ENCODE measurements at places on chromosomes 4 and X.

DNA sequence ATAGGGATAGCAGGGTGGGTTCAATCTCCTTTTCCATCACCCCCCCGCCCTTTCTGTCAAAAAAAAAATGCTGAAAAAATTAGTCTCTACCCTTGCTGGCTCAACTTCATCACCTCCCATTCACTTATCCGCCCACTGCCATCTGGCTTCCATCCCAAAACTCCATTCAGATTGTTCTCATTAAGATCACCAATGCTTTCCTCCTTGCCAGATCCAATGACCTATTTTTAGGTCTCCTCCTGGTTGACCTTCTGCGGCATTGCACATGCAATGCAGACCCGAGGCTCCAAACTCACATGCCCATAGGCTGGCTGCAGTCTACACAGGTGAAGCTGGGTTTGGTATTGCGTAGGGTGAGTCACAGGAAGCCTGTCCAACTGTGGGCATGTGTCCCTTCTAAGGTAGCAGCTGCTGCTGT lies 21.1 kb upstream of the STIM2 start:
- no peak for DNase-seq

DNA sequence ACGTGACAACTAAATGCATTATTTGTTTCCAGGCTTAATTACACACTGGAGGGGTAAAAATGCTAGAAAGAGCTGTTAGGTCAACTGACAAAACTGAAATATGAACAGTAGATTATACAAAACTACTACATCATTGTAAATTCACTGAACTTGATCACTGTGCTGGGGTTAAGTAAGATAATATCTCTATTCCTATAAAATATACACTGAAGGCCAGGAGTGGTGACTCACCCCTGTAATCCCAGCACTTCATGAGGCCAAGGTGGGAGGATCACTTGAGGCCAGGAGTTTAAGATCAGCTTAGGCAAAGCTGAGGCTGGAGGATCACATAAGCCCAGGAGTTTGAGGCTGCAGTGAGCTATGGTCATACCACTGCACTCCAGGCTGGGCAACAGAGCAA lies 31.8 kb upstream of the NKX6-1 start:
- DNase-seq = no peak

GRCh38 chr4:185110375-185110823 lies 32.7 kb upstream of the SLC25A4 start:
- no peak for DNase-seq

- DNase-seq = no peak
Measured at GRCh38 chrX:39889704-39890103, 208.1 kb downstream of the BCOR start.

GRCh38 chr4:87044511-87045233 lies 109.9 kb downstream of the AFF1 start:
- no peak for DNase-seq

GRCh38 chrX:31219174-31219573 lies 147.3 kb upstream of the FTHL17 start:
- no peak for DNase-seq

- no peak for DNase-seq
Measured at GRCh38 chrX:36462142-36462541, 542.6 kb downstream of the CFAP47 start.

- no peak for DNase-seq
Measured at GRCh38 chrX:10017872-10018271, 50.7 kb downstream of the CLDN34 start.

DNA sequence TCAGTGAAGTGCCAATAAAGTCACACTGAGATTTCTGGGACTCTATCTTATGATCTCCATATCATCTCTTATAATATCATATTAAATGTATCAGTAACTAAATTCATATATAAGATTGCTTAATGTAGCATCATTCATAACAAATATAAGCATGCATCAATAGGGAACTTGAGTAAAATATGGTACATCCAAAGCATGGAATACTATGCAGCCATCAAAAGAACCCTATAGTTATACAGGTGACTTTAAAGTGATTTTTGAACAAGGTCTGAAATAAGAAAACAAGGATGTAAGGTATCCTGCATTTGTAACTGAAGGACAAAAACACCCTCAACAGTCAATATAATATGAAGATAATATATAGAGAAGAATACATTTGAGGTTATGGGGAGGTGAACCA lies 47.3 kb downstream of the HUWE1 start:
- no peak for DNase-seq

- peak; percentile 52 for DNase-seq
Measured at GRCh38 chrX:12949927-12950656, 24.8 kb upstream of the TMSB4X start.

- DNase-seq = no peak
Measured at GRCh38 chr4:176464748-176465147, 145.0 kb downstream of the SPCS3 start.

GRCh38 chr4:98599617-98600205 lies 58.7 kb downstream of the TSPAN5 start:
- DNase-seq = no peak

DNA sequence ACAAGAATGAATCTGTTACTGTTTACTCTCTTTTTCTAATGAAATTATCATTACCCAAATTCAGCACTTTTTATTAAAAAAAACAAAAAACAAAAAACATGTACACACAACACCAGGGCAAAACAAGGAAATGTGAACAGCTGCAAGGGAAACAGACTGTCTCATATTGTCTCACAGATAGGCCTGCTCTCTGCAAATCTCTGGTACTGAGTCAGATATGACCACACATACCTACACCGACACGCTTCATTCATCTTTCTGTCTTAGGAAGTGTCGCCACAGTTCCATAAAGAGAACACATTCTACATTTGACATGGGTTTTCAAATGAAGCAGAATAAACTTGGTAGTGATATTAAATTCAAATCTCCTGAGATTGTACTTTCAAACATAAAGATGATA lies 92.2 kb upstream of the GPR34 start:
- DNase-seq = no peak

GRCh38 chrX:71103110-71103983 lies 3.2 kb downstream of the CXorf65 start:
- peak; percentile 1 for DNase-seq

DNA sequence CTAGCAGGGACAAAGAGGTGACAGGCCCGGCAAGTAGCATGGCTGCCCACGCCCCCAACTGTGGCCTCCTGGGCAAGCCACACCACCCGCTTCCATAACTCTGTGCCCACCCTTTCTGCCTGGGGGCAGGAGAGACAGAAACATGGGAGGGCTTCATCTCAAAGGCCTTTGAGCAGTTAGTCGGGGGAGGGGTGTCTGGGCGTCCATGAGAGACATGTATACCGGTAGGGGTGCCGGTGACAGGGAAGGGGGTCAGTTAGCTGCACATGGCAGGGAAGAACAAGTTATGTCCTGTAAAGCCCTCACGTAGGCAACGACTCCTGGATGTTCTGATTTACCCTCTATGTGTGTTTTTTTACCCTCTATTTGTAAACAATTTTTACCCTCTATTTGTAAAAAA lies 9.3 kb downstream of the PDZD4 start:
- no peak for DNase-seq

GRCh38 chr4:6287017-6287788 lies 17.6 kb downstream of the WFS1 start:
- DNase-seq = no peak

DNA sequence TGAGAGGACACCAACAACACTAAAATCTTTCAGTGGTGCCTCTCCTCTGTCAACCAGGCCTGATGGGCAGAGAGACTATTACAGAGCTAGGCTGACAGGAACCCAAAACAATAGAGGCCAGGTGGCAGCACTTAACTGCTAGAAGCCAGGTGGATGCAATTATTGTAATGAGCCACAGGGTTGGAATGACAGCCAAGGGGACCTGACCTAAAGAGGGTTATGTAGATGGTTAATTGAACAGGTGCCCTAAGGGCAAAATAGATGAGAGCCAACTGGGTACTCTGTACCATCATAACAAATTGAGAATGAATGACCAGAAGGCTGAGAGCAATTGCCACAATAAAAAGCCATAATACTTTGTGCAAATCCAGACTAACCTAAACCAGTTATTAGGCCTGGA lies 24.7 kb upstream of the FRAS1 start:
- no peak for DNase-seq

DNA sequence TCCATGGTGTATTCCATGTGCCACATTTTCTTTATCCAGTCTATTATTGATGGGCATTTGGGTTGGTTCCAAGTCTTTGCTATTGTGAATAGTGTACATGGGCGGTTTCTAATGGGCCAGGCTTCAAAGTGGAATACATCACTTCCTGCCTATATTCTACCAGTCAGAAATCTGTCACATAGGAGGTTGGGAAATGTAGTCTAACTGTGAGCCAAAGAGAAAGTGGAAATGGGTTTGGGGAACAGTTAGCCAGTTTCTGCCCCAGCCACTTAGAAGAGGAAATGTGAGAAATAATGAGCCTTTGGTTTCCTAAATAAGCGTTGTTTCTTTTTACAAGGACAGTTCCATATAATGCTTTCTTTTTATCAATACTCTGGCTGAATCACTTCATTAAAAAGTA lies 85.1 kb upstream of the AP1S2 start:
- DNase-seq = no peak

- no peak for DNase-seq
Measured at GRCh38 chr4:153494562-153494961, 28.4 kb downstream of the TMEM131L start.

DNA sequence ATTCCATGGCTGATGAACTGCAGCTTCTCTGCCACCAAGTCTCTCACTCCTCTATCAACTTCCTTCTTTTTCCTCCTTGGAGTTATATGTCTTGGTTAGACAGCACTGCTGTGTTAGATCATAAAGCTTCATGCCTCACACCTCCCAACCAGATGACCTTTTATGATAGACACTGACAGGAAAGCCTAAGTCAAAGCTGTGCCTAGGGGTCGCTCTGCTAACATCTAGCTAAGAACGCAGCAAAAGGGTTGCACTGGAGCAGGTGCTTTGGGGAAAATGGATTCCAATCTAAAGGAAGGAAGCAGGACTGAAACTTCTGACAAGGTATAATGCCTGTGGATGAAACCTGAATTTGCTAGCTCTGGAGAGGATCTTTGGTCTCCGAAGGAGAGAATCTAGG lies 509.7 kb downstream of the SMARCA1 start:
- DNase-seq = no peak

- DNase-seq = no peak
Measured at GRCh38 chr4:82780170-82780751, 18.3 kb downstream of the SCD5 start.

- DNase-seq = no peak
Measured at GRCh38 chrX:79169484-79169883, 25.0 kb downstream of the GPR174 start.

DNA sequence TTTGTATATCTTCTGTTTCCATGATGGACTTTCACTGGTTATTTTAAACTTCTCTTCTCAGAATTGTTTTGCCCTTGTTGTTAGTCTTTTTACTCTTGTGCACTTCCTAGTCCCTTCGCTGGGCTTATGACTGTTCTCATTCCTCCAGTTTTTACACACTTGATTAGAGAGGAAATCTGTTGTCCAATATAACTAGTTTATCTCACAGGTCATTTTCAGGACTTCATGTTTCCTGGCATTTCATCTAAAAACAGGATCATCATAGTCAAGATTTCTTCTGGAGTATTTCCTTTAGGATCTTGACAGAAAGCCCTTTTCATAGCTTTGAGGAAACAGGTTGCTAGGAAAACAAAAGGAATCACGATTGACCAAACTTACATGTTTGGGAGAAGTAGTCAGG lies 3.0 kb downstream of the FNIP2 start:
- no peak for DNase-seq

- DNase-seq = no peak
Measured at GRCh38 chr4:10670321-10670720, 14.2 kb downstream of the CLNK start.

GRCh38 chr4:7779432-7779768 lies 160.3 kb downstream of the AFAP1 start:
- DNase-seq = no peak
